ENCODE measurements at places on chromosomes 1 and 21. TPM values are rescaled to one million over a fixed set of nuclear protein-coding genes. Genes with fewer than 3 reads are reported as not detected.

WDR64 gene
- total RNA-seq: not detected

CD164L2 gene
- total RNA-seq: not detected

PCBP3 gene
- 5.1 TPM for total RNA-seq

FTCD gene
- 0.25 TPM for total RNA-seq

CHODL gene
- not detected for total RNA-seq

TMEM269 gene
- total RNA-seq: 0.23 TPM

PGLYRP4 gene
- total RNA-seq: not detected

RGS7 gene
- total RNA-seq: not detected

PPP1R8 gene
- total RNA-seq: 62.1 TPM

SHISA4 gene
- total RNA-seq: 0.50 TPM

HNRNPR gene
- total RNA-seq: 234 TPM

ADARB1 gene
- total RNA-seq: 49.0 TPM

RERE gene
- total RNA-seq: 77.0 TPM

BPNT1 gene
- 24.7 TPM for total RNA-seq

ZC3H11A gene
- total RNA-seq: 76.3 TPM

SCYL3 gene
- 13.4 TPM for total RNA-seq

TLR5 gene
- 0.61 TPM for total RNA-seq

ERG gene
- total RNA-seq: not detected

IL10 gene
- total RNA-seq: 1.00 TPM

SLC45A3 gene
- 0.23 TPM for total RNA-seq

LCK gene
- 422 TPM for total RNA-seq

IL12RB2 gene
- 27.8 TPM for total RNA-seq

PTCH2 gene
- total RNA-seq: 0.84 TPM

FAM167B gene
- total RNA-seq: 0.52 TPM

ANGPTL3 gene
- total RNA-seq: not detected

PFDN2 gene
- 65.1 TPM for total RNA-seq

PINK1 gene
- total RNA-seq: 3.8 TPM

TMEM240 gene
- 1.1 TPM for total RNA-seq

HSD17B7 gene
- total RNA-seq: 20.3 TPM

CDC14A gene
- 25.5 TPM for total RNA-seq

FLG gene
- not detected for total RNA-seq

OLFM3 gene
- not detected for total RNA-seq

All from T-helper 2 cell treated with Interferon-gamma antibody and Interleukin-4, amounts not matched to agents 100 ng/mL and 5 ng/mL, for 36 hours (primary cell).